MM.1S (cell line): ENCODE measurements at places on chromosomes 16 and 17.

GRCh38 chr17:67260170-67260987 is 15.4 kb upstream of the HELZ start:
- peak; percentile 78 for DNase-seq

DNA sequence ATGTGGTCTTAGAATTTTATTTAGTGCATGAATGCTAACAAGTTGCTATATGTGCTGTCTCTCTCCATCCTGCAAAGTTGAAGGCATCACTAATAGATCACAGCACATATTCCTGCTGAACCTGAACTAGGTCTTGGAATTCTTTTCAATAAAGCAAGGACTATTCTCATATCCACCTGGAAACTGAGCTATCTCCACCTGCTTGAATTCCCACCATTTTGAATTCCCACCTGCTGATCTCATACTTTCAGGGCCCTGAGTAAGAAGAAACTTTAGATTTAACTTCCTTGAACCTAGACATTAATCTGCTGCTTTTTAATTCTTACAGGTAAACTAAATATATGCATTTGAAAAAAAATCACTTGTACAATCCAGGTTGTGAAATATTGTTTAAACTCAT is 445.3 kb upstream of the CCL2 start:
- DNase-seq = no peak

GRCh38 chr16:55662644-55663031 is 6.8 kb downstream of the SLC6A2 start:
- DNase-seq = no peak

GRCh38 chr17:30091121-30091670 is 25.4 kb upstream of the NSRP1 start:
- no peak for DNase-seq

GRCh38 chr17:64129515-64129764 is 504 bp downstream of the ERN1 start:
- DNase-seq = no peak

DNA sequence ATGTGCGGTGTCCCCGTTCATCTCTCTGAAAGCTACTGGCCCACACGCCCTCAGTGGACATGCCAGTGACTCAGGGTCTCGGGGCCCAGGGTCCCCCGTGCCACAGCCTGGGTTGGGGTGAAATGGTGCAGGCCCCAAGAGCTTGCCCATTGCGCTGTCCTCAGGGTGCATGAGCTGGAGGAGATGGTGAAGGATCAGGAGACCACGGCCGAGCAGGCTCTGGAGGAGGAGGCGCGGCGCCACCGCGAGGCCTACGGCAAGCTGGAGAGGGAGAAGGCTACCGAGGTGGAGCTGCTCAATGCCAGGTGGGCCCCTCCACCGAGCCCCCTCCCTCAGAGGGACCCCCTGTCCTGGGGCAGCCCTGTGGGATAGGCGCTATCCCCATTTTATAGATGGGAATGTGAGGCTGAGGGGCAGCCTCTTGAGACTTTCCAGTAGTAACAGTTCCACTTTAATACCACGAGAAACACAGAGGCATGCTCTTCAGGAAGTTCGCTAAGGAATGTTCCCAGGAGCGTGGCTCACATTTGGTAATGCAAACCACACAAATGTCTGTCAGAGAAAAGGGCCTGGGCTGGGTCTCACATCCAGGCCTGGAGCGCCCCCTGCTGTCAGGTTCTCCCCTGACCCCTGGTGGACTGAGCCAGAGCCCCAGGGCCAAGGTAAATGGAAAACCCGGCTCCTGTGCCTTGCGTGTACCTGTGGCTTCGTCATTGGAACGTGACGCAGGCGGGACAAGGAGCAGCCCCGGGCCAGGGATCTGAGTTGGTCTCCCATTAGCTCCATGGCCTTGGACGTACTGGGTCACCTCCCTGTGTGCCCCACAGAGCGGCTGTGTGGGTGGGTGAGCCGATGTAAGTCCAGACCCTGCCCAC is 133.7 kb downstream of the RAB11FIP4 start:
- DNase-seq = peak; percentile 65

DNA sequence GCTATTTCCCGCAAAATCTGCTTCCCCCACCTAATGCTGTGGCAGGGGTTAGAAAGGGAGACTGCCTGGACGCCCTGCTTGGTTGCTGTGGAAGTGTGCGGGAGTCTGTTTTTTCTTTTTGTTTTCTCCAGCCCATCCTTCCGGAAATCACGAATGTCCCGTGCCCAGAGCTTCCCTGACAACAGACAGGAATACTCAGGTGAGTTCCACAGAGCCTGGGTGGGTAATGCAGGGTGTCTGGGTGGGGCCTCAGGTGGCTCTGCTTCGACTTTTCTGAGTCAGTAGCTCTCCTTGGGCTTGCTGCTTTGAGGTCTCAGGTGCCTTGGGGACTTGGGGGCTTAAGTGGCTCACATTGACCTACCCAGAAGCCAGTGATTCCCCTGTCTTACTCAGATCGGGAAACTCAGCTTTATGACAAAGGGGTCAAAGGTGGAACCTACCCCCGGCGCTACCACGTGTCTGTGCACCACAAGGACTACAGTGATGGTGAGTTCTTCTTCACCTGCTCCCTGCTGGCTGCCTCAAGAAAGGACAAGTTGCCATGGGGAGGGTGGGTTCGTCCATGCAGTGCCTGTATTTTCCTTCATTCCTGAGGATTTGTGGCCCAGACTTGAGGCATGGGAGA is 11.4 kb downstream of the LIMD2 start:
- no peak for DNase-seq

DNA sequence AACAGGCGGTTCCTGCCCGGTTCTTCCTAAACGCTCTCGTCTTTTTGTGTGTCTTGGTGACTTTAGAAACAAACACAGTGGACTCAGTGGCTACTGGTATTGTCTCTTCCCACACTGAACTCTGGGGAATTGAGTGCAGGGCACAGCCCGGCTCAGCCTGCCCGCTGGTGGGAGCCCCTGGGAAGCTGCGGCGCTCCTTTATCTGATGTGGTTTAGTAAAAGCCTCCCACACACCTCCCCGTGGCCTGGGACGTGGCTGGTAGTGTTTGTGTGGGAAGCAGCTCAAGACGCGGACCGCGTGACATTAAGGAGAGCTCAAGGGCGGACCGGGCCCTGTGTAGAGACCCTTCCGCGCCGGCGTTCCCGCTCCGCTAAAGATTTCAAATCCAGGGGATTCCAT is 55.4 kb upstream of the PVALEF start:
- no peak for DNase-seq

GRCh38 chr17:31488264-31488981 is 96.9 kb downstream of the RAB11FIP4 start:
- DNase-seq = peak; percentile 34

GRCh38 chr17:1636732-1637285 is 8.2 kb upstream of the SLC43A2 start:
- no peak for DNase-seq

- DNase-seq = peak; percentile 41
These were observed 17.3 kb downstream of the COTL1 start for GRCh38 chr16:84600343-84601229.

DNA sequence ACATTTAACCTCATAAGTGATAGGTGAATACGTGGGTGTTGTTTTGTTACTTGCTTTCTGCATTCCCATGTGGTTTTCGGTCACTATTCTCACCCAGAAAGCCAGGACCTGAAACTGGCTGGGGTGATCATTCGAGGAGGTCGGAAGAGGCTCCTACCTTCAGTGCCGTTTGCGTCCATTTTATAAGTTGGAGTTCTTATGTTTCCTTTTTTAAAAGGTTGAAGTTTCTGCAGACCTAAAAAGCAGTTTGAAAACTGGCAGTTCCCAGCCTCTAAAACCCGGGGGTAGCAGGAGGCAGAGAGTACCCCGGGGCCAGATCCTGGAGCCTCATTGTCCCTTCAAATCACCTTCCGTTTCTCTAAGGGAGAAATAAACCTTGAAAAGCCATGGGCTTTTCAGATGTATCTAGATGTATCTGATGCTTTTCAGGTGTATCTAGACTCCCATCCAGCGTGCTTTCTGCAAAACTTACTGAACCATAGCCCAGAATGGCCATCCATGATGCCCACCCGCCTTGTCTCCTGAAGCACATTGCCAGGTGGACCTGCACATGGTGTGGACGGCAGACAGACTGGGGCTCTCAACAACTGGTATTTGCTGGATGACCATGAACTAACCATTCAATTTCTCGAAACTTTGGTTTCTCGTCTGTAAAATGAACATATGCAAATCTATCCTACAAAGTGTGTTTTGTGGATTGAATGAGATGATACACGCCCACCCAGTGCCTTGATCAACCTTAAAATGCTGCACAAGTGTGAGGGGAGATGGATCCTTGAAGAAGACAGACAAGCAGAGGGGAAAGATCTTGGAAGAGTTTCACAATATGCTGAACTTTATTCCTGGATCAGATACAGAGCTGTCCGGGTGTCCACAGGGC is 1.3 kb downstream of the NLRC5 start:
- DNase-seq = no peak

- no peak for DNase-seq
These were observed 14.7 kb upstream of the KLHL36 start for GRCh38 chr16:84633622-84634021.

DNA sequence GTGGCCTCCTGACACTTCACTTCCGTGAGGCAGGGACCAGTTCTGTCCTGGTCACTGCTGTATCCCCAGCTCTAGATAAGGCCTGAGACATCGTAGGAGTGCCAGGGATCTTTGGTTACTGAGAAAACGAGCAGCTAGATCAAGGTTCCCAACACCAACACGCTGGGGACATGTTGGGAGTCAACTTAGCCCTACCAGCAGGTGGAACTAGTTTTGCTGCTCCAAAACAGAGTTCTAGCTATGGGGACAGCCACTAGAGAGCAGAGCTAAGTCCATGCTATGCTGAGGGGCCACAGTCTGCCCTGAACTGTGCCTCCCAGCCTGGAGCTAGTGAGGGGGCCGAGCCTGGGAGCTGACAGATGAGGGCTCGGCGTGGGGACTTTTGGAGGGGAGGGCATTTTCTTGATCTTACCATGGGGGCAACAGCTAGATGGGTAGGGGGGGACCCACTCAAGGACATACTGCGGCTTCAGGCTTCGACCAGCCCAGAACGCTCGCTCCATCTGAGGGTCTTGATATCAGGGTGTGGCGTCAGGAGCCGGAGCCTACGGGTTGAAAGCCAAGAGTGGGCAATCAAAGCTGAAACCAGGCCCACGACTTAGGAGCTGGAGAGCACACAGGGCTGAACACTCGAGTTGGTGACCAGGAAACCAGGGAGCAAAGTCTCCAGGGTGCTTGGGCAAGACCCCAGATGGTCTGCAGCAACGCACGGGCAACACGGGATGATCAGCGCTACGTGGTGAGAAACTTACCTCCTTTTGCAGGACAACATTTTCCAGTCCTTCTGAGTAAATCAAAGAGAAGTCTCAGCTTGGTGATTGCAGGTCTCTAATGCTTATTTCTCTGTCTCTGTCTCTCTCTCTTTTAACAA is 13.4 kb downstream of the SNX20 start:
- DNase-seq = no peak

DNA sequence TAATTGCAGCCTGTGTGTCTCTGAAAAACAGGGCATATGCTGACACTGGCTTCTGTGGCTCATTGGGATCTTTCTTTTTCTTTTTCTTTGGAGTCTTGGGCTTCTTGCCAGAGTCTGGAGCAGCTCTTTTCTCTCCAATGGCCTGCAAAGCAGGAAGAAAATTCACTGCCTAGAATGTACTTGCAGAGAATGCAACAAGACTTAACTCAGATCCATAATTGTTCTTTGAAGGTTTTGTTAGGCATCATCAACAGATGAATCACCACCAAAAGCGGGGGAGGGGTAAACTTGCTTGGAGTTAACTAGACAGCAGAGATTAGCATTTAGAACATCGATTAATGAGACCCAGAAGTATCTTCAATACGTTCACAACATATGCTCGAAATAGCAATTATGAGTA is 100.9 kb downstream of the TOX3 start:
- DNase-seq = no peak

DNA sequence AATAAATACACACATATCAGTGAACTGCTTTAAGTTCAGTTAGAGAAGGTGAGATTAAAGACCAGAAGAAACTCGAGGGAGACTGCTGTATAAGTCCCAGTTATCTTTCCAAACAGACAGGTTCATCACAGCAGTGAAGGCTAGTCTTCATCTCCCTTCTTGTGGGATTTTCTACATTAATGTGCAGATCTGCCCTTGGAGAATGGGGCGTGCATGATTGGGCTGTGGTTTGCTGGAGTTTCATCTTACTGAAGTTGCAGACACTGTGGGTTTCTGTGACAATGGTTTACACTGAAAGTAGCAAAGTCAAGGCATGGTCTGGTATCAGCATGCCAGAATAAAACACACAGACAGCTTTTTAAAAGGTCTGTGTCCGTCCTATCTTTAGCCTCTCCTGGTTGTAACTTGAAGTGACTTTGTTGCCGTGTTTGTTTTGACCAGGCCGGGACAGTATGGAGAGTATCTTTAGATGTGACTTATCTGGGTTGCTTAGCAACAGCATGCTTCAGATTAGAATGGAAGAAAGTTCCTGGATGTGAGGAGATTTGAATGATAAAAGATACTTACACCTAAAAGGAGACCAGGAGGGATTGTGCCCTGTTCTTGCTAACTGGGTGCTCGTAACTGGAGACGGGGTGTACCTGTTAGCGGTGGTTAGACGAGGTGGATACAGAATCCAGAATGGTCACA is 16.1 kb downstream of the NAA60 start:
- DNase-seq = peak; percentile 71

DNA sequence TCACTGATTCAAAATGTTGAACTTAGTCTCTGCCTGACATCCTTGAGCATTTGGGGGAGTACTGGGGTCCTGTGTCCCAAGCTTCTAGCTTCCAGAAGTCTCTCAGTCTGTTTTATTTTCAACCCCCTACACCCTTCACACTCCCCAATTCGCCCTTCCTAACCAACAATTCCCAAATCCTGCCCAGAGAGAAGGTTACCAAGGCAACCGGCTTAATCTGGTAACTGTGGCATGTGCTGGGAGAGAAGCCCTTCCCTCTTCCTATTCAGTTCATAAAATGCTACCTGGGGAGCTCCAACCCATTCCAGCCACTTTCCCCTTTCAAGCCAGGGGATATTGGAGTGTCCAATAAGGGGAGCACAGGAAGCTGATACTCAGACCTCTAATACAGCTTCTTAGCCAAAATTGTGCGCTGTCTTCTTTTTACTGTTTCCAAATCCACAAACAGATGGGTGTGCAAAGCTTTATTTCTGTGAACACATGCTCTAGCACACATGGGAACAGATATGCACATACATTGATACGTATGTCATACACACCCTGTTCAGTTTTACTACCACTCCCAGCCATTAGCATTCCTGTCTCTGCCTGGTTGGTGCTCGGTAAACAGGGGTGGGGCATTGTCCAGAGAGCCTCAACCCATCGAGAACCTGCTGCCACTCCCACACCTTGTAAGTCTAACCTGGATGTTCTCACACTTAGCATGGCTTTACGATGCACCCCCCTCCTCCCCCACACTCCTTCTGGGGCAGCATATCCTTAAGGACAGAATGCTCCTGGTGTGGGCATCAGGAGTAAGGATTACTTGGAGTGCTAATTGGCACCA is 1.1 kb upstream of the RAPGEFL1 start:
- DNase-seq = no peak
